ENCODE measurements at places on chromosomes 2 and 18. TPM values are rescaled to one million over a fixed set of nuclear protein-coding genes. Genes with fewer than 3 reads are reported as not detected.
A peak's percentile ranks its signal among the peaks of the same experiment; 100 is the strongest.

- DNase-seq = no peak
Measured at GRCh38 chr2:1602278-1603010, 141.9 kb downstream of the PXDN start.

Gene C18orf32
- 45.3 TPM for total RNA-seq

- DNase-seq = no peak
Measured at GRCh38 chr2:1671916-1672315, 72.4 kb downstream of the PXDN start.

DNA sequence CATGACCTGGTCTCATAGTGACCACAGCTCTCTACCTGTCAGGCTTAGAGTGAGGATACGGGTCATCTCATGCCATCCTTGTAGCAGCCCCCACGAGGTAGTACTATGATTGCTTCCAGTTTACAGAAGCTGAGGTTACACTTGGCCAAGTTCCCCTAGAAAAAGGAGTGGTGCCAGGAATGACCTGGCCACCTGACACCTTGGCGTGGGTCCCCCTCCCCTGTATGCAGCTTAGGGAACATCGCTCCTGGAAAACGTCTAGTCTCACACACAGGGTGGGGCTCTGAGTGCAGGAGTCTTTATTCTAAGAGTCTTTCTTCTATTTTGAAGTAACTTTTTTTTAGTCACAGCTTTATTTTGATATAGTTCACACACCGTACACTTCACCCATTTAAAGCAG is 14.8 kb downstream of the NPPC start:
- DNase-seq = peak; percentile 4

DNA sequence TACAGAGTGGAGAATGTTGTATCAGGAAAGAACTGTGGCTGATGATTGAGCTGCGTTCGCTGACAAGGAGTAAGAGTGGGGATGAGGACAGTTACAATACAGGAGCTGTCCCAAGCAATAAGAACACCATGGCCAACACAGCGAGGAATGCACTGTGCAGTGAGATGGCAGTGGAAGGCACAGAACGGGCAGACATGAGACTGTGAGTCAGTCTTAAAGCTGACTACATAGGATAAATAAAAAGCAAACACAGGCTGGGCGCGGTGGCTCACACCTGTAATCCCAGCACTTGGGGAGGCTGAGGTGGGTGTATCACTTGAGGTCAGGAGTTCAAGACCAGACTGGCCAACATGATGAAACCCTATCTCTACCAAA is 89.8 kb downstream of the CABYR start:
- DNase-seq = no peak

DNA sequence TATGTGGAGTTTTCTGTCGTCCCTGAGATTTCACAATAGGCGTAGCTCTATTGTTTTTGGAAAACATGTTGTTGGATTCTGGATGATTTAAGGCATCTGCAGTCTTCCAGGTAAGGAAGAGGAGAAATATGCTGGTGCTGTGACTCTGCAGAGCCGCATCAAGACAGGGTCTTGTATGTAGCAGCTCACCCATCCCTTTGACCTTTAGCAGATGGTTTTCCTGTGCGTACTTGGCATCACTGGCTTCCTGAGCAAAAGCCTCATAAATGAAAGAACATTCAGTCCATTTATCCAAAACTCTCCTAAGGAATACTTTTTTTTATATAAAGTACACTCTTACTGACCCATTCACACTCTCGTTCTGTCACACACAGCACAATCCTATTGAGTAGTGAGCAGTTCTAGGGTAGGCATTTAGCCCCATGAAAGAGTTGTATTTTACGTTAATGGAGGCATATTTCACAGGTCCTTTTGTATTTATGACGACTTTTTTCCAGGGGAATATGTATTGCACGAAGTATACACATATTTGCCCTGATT is 443.9 kb downstream of the STK39 start:
- DNase-seq = no peak

DNA sequence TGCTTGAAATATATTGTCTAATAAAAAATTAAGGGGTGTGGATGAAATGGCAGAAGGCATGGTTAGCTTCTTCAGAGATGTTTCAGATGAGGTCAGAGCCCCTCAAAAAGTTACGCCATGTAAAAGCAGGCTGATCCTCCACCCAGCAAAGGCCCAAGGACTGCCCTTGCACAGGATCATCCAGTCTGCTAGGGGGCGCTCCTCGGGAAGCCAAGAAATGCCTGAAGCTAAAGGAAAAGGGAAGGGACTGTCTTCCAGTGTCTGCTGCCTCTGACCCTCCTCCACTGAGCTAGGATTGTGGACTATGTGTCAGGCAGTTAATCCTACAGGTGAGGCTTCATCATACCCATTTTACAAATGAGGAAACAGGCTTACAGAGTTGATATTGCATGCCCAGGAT is 33.8 kb upstream of the TEX51 start:
- DNase-seq = no peak

Gene MARS2
- total RNA-seq = 7.5 TPM

DNA sequence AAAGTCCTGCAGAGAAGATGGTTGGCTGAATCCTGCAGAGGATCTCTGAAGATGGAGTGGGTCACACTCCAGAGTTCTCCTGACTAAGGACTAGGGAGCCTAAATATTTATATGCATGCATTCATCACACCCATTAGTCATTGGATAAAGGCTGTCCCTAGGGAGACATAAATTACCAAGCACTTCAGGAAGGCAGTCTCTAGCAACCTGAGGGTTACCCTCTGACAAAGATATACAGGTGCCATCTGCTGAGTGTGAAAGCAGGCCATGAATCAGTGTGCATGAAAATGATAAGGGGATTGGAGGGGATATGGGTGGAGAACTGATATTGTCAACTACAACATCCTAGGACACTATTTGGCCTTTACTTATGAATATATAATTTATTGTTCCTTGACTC is 294.8 kb upstream of the DDX18 start:
- no peak for DNase-seq

GRCh38 chr2:43106559-43107527 is 119.6 kb downstream of the ZFP36L2 start:
- DNase-seq = no peak

Gene POTEC
- total RNA-seq = not detected

Gene CCL20
- total RNA-seq = not detected

DNA sequence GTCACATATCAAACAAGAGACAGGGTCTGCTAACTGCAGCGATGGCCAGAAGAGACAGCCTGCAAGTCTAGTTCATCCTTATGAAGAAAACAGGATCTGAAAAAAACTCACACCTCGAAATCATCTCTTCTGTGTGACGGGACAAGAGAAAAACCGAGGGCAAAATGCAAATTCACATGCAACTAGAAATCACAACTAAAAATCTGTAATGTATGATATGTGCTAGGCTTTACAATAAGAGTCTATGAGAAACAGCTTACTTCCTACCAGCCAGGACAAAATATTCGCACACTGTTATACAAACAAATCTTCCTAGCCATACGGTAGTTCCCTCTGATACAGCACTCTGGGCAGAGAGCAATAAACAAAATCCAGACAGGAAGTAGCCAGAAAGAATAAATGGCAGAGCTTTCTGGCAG is 48.8 kb downstream of the ANKRD44 start:
- no peak for DNase-seq

GRCh38 chr2:120778244-120778643 is 42.6 kb downstream of the GLI2 start:
- DNase-seq = no peak

DNA sequence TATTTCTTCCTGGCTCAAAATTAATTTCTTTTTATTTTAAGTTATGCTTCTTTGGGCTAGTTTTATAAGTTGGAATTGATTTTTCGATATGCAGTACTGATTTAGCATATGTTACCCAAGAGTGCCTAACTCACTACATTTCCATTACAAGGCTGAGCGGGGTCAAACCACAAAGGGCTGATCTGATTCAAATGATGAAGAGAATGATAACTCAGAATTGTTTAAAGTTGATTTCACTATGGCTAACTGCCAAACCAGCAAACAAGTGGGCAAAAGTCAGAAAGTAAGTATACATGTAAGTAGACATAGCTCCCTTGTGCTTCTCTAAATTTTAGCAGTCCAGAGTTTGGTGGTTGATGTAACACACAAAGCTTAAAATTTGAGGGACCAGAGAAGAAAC is 35.6 kb downstream of the RAD51AP2 start:
- no peak for DNase-seq

- DNase-seq = no peak
Measured at GRCh38 chr2:217642944-217643343, 359.9 kb downstream of the TNS1 start.

Gene ITPRID2
- total RNA-seq = 64.5 TPM

Gene DSC1
- total RNA-seq = 3.0 TPM

GRCh38 chr2:205911306-205911705 is 174.7 kb downstream of the INO80D start:
- DNase-seq = no peak

GRCh38 chr18:8856212-8856611 is 150.9 kb downstream of the MTCL1 start:
- no peak for DNase-seq

GRCh38 chr2:169247211-169247610 is 115.1 kb downstream of the LRP2 start:
- no peak for DNase-seq

- DNase-seq = no peak
Measured at GRCh38 chr2:39039072-39039471, 81.8 kb downstream of the SOS1 start.

GRCh38 chr18:51135795-51136194 is 61.7 kb downstream of the MEX3C start:
- no peak for DNase-seq

GRCh38 chr18:56248610-56249235 is 389.7 kb downstream of the TXNL1 start:
- no peak for DNase-seq

DNA sequence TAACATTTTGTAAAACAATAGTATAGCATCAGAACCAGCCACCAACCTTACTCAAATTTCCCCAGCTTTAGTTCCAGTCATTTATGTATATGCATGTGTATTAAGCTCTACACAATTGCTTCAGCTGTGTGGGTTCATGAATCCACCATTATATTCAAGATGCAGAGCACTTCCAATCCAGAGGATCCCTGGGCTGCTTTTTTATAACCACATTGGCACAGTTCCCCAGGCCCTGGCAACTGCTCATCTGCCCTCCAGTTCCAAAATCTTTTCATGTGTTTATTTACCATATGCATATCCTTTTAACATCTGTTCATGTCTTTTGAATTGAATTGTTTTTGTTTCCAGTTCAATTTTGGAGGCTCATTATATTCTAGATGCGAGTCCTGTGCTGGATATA is 482.9 kb upstream of the HS6ST1 start:
- DNase-seq = no peak

DNA sequence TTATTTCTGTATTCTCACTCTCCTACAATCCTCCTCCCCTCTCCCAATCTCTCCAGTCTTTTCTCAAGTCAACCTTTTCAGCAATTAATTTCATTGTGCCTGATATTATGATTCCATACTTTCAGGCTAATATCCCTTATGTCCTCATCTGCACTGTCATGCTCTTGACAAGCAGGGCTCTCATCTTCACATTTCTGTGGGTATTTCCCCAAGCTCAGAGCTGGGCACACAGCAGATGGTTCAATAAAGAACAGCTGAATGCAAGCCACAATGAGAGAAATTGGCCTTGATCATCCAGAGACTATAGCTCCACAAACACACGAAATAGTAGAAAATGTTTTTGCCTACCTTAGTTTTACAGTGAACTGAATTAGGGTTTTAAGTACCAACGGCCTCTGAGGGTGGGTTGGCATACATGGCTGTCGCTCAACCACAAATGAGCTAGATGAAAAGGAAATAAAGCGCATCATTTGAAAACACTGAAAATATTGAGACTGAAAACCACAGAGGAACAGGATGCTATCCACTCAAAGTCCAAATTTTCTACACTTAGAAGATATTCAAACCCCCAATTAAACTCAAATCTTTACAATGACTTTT is 47.5 kb upstream of the STAT1 start:
- DNase-seq = peak; percentile 53

Gene TMEM163
- total RNA-seq = 0.46 TPM

DNA sequence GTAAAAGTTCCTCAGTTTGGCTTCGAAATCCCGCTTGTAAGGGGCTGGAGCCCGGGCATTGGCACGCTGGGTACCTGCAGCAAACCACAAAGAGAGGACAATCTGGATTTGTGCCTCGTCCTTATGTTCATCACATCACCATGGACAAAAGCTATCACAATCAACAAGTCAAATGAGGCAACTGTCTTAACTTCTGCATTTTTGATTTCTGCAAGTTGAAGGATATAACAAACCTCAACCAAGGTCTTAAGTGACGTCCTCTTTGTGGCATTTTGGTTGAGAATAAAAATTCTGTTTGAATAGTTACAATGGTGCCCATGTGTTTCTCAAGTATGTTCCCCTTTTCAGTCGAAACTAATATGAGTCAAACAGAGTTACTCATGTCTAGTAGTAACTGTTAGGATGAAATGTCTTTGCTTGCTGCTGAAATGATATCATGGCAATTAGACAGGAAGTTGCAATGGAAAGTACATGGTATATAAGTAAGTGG is 70.8 kb upstream of the STK17B start:
- peak; percentile 74 for DNase-seq

Gene SLC5A7
- 0.11 TPM for total RNA-seq

- DNase-seq = no peak
Measured at GRCh38 chr18:48719974-48720654, 181.3 kb downstream of the CTIF start.

- DNase-seq = no peak
Measured at GRCh38 chr2:225614915-225615314, 215.4 kb downstream of the NYAP2 start.

DNA sequence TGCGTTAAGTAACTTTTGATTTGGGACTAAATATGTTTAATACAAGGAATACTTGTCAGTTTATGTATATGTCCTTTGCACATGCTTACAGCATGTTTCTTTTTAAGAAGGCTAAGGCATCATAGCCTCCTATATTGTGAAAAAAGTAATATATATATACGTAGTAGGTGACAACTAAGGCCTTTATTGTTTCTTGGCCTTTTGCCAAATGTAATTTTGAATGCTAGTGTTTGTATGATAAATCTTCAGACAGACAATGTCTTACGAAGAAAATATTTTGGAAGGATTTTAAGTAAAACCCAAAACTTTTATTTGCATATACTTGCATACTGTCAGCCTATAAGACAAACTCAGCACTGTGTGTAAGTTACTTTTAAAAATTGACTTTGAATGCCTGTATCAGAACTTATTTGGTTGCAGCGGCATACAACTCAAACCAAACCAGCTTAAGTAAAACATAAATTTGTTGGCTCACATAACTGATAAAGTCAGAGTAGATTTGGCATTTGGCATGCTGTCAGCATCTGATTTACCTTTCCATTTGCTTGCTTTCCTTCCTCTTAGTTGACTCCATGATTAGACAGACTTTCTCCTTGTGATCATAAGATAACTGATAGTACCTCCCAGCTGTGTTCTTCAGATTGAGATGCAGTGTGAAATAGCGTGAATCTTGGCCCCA is 24.4 kb downstream of the UBE2E3 start:
- DNase-seq = no peak

GRCh38 chr2:31212659-31213600 is 4.4 kb downstream of the CAPN14 start:
- DNase-seq = no peak

DNA sequence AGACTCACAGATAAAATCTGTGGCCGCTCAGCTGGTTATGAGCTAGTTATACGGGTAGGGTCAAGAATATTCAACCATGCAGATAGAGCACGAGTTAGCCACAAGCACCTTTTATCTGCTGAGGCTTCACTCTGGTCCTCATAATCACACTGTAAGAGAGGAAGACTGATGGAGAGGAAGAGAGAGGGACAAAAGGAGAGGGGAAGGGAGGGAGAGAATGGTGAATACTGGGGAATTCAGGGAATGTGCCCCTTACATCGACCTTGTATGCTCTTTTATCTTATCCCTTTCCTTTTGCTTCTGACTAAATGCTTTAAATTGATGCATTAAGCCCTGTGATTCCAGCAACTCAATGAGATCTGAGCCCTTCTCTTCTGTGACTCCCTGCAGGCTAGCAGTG is 333.1 kb downstream of the DSEL start:
- DNase-seq = no peak

Gene VWA3B
- 0.38 TPM for total RNA-seq

Gene KCNG2
- not detected for total RNA-seq

Data from Right ventricle myocardium inferior (tissue), 1 donor.